Hepatocyte (in vitro differentiated cells): ENCODE measurements at places on chromosomes 3 and 15.

DNA sequence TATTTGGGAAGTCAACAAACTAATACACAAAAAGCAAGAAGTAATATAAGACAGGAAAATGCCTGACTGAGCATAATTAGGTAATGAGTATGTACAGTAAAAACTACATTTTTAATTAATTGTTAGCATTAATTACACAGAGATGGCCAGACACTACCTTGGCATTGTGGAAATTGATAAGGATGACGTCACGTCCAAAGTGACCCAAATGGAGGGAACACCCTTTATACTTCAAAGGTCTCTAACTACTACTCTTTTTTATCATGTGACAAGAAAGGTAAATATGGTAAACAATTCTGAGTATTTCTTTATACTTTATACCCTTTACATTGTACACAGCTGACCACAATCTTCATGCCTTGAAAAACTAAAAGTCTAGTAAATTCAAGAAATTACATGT is 22.4 kb upstream of the GUCA1C start:
- DNase-seq, result no peak

DNA sequence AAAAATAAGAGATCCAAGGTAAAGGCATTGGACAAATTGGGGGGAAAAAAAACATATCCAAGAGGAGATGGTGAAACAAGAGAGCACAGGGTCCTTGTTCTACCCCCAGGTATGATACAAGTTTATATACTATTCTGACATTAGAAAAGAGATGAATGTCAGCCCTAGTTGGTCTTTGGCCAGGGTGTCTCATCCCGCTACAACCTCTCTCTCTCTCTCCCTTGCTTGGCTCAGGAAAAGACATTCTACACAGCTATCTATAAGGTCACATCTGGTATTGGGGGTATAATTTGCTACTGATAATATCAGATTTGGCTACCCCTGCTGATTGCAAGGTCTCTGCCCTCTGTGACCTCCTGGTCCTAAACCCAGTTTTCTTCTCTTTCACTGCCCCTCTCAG is 117.2 kb downstream of the GOLIM4 start:
- DNase-seq, result no peak

- DNase-seq, result no peak
Observed at GRCh38 chr3:189166321-189166720, 5.5 kb upstream of the TPRG1 start.

DNA sequence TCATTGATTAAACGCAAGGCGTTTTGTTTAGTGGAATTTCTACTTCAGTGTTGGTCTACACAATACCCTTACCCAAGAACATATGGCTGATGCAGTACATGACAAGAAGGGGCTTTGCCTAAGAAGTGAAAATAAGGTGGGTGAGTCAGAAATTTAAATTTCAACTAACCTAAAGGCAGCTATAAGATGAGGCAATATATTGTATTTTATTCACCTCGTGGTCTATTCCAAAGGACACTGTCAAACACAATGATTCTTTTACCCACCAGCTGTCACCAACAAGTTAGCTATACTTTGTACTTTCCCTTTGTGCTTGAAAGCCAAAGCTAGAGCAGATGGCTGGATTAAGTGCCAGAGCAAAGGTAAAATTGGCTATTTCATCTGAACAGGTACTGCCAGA is 10.9 kb upstream of the SETMAR start:
- no peak for DNase-seq

- DNase-seq, result no peak
Observed at GRCh38 chr15:58442122-58442521, 10.3 kb downstream of the LIPC start.

DNA sequence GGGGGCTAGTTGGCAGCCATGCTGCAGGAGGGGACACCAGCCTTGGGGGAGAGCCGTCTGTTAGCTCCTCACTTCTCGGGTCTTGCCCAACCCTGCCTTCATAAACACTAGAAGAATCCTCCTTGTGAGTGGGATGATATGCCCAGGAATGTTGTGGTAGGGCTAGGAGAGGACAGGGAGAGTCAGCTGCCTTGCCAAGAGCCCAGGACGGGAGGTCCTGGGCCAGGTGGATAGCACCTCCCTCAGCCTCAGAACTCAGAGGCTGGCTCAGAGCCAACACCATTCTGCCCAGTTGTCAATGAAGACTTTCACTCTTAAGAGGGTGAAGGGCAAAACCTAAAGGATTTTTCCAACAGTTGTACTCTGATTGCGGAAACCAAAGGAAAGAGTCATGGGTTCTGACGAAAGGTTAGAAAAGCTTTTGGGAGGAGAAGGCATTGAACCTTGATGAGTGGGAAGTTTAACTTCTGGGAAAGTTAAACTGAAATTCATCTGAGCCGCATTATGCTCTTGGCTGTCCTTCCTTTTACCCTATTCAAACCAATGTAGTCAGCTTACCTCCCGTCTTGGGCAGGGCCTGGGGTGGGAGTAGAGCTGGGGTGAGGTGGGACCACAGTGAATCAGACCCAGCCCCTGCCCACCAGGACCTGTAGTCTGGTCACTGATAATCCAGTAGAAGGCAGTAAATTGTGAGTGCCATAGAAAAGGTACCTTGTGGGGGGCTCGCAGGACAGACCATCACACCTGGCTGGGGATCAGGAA is 81.9 kb downstream of the FAM43A start:
- no peak for DNase-seq

DNA sequence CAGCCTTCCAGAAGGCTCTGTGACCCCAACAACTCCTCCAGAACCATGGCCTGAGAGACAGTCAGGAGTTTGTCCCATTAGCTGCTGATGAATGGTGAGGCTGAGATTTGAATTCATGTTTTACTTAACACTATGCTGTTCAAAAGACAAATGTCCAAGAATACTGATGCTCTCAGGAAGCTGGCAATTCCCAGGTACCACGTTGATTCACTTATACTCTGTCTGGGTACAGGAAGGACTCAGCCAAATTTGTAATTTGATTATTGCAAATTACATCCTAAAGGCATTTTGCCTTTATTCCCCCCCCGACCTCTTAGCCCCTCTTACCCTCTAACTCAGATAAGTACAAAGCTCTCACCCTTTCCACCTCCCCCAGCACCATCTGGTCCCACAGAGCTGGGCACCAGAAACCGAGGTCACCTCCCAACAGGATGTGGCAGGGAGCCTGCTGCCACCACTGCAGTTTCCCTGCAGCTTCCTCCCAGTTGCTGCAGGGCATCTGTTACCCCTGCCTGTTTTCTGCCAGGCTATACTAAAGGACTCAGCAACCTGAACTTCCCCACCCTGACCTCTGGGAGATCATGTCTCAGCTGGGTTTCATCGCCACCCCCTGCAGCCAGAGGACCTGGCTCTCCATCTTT is 33.6 kb downstream of the EAF1 start:
- DNase-seq, result no peak

DNA sequence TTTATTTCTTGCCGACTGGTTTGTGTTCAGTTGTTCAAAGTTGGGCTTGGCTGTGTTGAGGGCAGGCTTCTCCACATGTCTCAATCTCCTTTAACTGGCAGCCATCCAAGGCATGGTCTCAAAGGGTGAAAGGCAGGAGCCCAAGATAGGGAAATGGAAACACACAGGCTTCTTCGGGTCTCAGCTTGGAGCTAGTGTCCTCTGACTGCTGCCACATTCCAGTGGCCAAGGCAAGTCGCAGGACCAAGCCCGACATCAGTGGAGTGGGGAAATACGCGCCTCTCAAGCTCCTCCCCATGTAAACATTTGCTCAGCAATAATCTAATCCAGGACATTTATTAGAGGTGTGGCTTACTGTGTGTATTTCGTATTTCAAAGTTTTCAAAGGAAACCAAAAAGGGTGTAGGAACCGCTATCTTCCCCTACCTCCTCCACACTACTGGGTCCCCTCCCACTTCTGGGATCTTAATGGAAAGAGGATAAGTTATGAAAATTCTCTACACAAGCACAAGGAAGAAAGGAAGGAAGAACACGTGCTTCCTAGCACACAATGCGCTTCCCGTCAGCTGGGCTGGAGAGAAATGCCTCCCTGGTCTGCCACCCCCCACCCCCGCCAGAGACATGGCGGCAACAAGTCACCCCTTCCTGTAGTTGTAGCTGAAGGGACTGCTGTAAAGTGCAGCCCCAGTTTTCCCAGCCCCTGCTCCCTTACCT is 181.7 kb downstream of the FAM43A start:
- peak; percentile 50 for DNase-seq

GRCh38 chr3:19256313-19256712 is 108.0 kb downstream of the KCNH8 start:
- DNase-seq, result no peak

DNA sequence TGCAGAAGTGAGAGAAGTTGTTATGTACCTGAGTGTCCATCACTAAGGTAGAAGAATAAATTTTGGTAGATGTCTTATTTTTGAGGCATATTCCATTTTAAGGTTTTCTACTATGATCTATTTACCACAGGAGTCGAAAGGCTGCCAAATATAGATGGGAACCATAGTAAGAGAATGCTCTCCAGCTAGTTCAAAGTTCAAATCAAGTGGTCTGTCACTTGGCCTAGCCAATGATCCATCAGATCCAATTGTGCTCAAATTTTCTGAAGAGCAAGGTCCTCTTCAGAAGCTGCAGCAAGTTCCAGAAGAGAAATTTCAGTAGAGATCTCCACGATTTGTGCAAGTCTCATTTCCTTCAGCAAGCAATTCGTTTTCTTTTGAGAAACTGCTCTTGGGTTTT is 10.9 kb downstream of the PROS1 start:
- no peak for DNase-seq

DNA sequence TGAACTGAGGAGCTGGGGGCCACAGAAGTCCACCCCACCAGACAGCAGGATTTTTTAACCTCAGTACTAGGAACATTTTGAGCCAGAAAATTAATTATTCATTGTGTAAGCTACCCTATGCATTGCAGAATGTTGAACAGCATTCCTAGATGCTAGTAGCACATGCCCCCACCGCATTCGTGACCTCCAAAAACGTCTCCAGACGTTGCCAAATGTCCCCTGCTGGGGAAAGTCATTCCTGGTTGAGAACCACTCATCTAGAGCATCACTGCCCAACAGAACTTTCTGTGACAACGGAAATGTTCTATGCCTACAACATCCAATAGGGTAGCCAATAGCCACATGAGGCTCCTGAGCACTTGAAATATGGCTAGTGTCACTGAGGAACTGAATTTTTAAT is 333.5 kb downstream of the FOXP1 start:
- no peak for DNase-seq

DNA sequence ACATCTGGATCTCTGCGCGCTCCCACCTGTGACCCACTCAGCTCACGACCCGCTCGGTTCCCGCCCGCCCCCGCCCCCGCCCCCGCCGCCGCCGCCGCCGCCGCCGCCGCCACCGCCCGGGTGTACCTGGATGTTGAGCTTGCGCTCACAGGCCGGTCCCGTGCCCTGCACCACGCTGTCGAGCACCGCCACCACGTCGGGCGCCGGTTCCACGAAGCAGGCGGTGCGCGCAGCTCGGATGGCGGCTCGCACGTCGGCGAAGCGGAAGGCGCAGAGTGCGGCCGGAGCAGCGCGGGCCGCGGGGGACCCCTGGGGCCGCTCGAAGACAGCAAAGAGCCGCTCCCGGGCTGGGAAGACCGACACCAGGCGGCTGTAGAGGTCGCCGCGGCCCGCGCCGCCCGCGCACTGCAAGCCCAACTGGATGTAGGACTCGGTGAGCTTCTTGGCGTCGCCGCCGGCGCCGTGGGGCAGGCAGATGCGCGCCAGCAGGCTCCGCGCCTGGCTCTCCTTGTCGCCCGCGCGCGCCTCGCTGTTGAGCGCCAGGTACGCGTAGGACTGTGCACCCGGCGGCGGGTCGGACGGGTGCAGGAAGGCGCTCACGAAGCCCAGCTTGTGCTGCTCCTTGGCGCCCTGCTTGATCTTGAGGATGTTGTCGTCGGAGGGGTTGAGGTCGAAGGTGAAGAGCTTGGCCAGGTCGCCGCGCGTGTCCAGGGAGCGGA is 1.1 kb downstream of the PLXND1 start:
- peak; percentile 72 for DNase-seq

DNA sequence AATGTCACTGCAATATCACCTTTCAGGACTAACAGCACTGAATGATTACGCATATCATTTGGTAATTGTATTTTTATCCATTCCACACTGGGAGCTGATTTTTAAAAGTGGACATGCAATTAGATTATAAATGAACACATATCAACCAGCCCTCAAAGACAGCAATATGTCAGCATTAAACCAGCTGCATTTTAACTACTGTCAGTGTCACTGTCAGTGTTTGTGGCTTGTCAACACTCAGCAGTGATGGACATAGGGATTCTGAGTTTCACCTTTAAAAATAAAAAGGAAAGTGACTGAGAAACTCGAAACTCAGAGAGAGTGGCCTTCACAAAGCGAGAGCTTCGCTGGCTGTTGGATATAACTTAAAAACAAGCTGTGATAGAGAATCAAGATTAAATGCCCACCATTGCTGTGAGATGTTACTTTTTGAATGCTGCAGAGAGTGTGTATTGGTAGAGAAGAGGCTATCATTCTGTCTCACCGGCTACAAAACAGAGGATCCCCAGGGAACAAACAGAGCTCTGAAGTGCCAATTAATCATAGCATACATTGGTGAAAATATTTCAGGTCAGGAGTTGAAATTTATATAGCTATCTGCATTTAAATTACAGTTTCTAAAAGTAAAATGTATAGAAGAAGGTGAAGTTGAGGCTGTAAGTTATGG is 635.8 kb downstream of the SQOR start:
- no peak for DNase-seq

- peak; percentile 94 for DNase-seq
Observed at GRCh38 chr3:128993461-128994172, at the start of gene CFAP92. CFAP92 (minus strand) TSS chr3:128994076; CDS start chr3:128993304, 772 bp downstream.

DNA sequence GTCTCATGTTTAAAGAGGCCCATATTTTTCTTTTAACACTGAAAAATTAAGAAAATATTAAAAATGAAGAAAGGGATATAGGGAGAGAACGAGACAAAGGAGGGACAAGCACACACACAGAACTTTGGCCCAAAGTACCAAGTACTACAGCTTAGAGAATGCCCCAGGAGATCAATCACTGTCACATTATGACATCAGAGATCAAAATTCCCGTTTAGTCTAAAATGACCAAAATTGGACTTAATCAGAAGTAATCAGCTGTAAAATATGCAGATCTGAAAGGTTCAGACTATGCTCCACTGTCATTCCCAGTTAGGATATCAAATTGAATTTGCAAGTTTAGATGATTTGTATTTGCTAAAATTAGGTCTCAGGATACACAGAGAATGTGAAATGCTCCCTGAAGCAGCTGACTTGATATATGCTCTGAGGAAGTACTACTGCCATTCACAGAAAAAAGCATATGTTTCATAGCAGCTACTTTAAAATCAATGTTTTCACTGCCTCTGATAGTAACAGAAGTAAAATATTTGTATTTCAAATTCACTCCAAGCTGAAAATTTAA is 123.0 kb downstream of the PEAK1 start:
- DNase-seq, result no peak

DNA sequence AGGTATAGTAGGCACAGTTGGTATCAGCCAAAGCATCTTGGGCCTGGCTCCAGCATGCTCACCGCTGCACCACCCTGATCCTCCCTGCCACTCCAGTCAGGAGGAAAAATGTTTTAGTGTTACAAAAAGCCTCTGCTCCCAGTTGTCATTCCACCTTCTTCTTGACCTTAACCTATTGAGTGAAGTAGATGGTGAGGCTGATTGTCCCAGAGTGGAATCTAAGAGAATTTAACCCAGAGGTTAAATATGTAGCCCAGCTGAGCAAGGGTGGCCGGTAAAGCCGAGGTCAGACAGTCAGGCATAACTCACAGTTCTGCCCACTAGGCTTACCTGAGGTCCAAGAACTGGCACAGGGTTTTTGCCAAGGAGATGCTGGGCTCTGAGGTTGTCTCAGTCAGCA is 30.7 kb upstream of the TNIK start:
- DNase-seq, result no peak
